ENCODE measurements at places on chromosomes 7 and 10.
A peak's percentile ranks its signal among the peaks of the same experiment; 100 is the strongest.

GRCh38 chr7:65915921-65916657, 43.2 kb downstream of the VKORC1L1 start:
- no peak for DNase-seq

DNA sequence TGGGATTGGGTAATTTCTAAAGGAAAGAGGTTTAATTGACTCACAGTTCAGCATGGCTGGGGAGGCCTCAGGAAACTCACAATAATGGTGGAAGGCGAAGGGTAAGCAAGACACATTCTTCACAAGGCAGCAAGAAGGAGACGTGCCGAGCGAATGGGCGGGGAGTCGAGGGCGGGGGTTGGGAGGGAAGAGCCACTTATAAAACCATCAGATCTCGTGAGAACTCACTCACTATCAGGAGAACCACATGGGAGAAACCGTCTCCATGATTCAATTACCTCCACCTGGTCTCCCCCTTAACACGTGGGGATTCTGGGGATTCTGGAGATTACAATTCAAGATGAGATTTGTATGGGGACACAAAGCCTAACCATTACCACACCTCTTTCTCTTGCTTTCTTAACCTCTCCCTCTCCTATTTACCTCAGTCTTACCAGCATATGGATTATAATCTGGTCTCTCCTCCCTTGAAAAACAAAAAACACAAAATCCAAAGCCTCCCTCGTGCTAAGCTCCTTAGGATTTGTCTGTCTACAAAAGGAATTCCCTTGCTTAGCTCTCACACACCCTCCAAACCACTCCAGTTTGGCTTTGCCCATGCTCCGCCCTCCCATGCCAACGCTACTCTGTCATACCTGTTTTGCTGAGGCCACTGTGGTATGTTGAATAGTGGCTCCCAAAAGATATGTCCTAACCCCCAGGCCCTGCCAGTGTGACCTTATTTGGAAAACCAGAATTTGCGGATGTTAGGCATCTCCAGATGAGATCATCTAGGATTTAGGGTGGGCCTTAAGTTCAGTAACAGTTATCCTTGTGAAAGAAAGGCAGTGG, 19.6 kb upstream of the EFCAB10 start:
- peak; percentile 34 for DNase-seq

DNA sequence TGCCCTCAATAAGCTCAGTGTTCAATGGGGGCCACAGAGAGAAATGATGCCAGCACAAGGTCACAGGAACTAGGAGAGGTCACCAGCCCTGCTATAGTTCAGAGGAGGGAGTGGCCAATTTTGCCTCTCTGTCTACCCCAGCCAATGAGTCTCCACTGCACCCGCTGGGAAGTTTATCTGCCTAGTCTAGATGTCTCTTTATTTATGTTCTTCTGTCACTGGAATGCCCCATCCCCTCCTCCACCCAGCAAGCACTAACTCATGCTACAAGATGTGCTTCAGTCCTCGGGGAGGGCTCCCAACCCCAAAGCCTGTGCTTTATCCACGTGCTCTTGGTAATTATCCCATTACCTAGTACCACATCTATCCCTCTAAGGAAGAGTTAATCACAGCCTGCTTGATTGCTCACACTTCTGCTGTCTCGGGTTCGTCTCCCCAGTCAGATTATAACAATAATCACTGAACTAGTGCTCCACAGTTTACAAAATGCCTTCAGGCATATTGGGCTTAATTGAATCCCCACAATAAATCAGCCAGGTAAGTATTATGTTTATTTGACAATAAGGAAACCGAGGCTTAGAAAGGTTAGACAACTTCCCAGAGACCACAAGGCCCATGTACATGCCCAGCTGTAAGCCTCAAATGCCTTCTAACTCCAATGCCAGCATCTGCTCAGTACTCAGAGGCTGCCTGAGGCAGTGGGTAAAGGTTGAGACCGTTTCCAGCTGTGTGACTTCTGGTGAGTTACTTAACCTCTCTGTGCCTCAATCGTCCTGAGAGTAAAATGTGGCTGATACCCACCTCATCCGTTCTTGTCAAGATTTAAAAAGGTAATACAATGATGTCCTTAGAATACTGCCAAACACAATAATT, 3.9 kb downstream of the HIP1 start:
- peak; percentile 55 for DNase-seq

DNA sequence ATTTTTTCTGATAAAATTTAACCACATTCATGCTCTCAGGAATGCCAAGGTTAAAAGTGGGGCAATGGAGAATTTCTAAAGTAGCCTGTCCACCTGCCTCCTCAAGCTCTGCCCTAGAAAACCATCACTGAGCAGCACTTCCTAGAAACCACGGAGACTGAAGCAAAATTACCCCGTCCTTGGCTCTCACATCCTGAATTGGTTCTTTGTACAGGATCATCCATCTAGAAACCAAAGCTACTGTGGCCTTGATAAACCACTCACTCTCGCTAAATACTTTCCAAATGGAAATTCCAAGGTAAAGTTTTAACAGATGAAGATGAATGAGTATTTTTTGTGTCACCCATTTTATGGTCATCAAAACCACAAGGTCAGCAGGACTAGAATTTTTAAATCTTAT, 96.6 kb downstream of the AVL9 start:
- peak; percentile 76 for DNase-seq

DNA sequence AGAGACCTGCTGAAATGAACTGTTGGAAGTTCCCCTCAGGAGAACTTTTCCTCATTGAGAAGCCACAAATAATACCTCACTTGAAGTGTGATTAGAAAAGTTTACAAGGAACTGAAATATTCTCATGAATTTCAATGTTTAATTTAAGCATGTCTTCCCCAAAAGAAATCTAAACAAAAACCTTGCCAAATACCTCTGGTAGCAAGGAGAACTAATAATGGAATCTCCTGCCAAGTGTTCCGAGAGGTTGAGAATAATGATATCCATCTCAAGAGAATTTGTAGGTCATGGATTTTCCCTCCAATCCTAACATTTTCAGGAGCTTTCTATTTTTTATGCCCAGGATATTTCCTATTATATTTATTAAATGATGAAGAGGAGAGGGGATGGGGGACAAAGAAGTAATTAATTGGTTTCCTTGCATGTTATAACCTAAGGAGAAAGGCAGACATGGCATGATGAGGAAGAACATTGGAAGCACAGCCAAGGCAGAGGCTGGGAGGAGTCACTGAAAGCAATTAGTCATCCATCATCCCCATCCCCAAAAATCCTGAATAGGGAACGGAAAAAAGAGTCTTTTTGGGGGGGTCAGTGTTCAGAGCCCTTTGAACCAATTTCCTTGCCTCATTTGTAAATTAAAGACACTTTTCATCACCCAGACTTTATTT, 93.6 kb upstream of the IL6 start:
- peak; percentile 35 for DNase-seq

Data from astrocyte of the hippocampus (primary cell).